ENCODE measurements at places on chromosomes 13 and 19. TPM values are rescaled to one million over a fixed set of nuclear protein-coding genes. Genes with fewer than 3 reads are reported as not detected.

DNA sequence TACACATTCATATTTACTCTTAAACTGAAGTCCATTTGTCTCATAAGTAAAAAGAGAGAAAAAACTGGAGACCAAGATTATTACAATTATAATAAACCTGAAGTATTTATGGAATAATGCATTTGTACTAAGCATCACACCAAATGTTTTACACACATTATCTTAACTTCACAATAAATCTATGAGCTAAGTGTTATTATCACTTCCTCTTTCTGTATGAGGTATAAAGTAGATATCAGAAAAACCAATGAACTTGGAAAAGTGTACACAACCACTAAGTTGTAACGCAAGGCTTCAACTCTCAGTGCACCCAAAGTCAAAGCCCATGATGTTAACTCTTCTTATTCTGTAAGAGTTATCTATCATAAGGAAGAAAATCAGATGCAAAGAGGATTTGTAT, 274.7 kb downstream of the FGF14 start:
- no peaks in the 10 kb centered on the region for H3K4me1 ChIP-seq
- no peaks in the 10 kb centered on the region for H3K27me3 ChIP-seq
- no peak overlapping the region for H3K27ac ChIP-seq
- no peaks in the 10 kb centered on the region for H3K36me3 ChIP-seq
- DNase-seq, result no peak
- H3K4me3 ChIP-seq, result no peak overlapping the region

DNA sequence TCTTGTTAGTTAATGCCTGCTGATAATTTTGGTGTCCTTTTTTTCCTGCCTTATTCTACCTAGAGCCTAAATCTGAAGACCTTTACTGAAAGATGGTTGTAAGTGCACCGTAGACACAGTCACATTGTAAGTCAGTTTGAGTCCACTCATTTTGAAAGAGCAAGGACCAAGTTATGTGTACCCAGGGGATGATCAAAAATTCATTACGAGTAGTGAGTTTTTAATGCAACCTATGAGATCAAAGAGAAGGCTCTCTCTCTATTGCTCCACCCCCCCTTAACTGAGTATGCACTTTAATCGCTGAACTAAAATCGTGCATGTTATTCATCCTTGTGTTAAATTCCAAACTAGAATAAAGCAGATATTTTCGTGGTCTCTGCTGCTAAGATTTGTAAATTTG, 1.8 kb downstream of the RAP2A start:
- H3K36me3 ChIP-seq, result peaks cover 24% of the 10 kb centered on the region
- H3K27me3 ChIP-seq, result no peaks in the 10 kb centered on the region
- no peaks in the 10 kb centered on the region for H3K4me1 ChIP-seq
- no peak overlapping the region for H3K4me3 ChIP-seq

DNA sequence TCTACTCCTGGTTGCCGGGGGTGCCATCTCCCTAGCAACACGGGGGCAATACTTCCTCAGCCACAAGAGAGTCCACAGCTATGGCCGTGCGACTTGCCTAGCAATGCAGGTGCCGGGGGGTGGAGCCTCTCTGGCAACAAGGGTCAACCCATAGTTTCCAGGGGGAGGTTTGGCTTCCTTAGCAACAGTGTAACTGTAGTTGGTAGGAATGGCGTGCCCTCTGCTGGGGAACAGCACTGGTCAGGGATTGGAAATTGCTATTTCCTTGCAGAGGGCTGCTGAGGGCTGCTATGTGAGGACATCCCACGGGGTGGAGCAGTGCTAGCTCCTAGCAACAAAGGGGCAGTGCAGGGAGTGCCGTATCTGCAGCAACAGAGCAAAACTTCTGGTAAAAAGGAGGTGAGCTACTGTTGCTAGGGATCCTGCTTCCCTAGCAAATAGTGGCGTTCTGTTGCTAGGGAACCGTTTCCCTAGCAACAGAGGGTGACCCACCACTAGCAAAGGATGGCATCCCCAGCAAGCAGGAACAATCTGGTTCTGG, 7.0 kb upstream of the TMC4 start:
- no peak overlapping the region for H3K27ac ChIP-seq
- no peak for DNase-seq
- H3K27me3 ChIP-seq, result no peaks in the 10 kb centered on the region
- peaks cover 68% of the 10 kb centered on the region for H3K36me3 ChIP-seq
- no peaks in the 10 kb centered on the region for H3K4me1 ChIP-seq

DNA sequence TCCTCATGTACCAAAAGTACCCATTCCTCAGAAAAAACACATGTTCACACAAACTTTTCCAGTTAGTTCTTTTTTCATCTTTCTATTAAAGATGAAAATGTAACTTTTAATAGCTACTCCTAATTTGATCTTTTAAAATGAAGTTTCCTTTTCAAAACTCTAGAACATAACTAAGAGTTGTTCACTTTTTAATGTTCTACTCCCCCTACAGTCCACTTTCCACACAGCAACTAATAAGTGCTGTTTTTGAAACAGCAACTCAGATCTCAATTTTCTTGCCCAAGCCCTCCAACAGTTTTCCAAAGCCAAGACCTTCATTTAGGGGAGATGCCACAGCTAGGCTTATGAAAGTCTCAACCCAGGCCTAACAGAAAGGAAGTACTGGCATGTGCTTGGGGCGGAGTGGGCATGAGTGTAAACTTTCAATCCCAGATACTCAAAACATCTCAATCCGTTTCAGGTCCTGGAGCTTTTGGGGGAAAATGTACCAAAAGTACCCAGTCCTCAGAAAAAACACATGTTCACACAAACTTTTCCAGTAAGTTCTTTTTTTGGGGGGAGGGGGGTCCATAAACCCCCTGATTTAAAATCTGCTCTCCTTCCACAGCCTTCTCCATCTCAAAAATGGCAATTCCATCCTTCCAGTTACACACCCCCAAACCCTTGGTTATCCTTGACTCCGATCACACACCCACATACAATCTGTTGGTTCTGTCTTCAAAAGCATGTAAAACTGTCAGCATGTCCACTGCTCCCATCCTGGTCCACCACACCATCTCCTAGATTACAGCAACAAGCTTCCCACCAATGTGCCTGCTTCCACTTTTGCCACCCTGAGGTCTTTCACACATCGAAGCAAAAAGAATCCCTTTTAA, 2.0 kb downstream of the FBL start:
- peaks cover 51% of the 10 kb centered on the region for H3K4me1 ChIP-seq
- H3K36me3 ChIP-seq, result peaks cover 60% of the 10 kb centered on the region
- H3K27ac ChIP-seq, result peak overlapping the region; percentile 46
- H3K27me3 ChIP-seq, result no peaks in the 10 kb centered on the region
- peak overlapping the region; percentile 82 for H3K4me3 ChIP-seq

WIZ gene
- 34.0 TPM for total RNA-seq

SIGLEC10 gene
- total RNA-seq, result not detected

GJB6 gene
- not detected for total RNA-seq

ERICH6B gene
- total RNA-seq, result not detected

IGSF23 gene
- not detected for total RNA-seq
